Sigmoid colon (tissue), 7 donors: ENCODE measurements at places on chromosomes 6 and 20.

GRCh38 chr6:161100072-161100471, 108.5 kb downstream of the MAP3K4 start:
- H3K4me1 ChIP-seq = no peaks in the 10 kb centered on the region
- no peaks in the 10 kb centered on the region for H3K27me3 ChIP-seq
- H3K36me3 ChIP-seq = peaks cover 16% of the 10 kb centered on the region
- no peak for DNase-seq

DNA sequence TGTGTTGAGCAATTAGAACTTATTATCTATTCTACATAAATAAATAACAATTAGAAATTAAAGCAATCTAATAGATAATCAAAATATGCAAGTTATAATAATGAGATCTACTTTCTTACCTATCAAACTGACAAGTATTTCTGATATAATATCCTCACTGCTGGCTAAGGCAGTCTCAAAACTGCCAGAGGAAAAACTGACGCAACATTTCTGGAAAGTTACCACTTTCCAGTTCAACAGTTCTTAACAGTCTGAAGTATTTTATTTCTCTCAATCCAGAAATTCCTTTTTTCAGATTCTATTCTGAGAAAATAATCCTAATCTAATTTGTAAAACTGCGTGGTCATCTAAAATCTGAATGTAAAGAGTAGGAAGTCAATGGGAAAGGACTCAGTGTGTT, 121.0 kb downstream of the TRDN start:
- no peak overlapping the region for H3K4me3 ChIP-seq
- no peaks in the 10 kb centered on the region for H3K4me1 ChIP-seq
- H3K36me3 ChIP-seq = no peaks in the 10 kb centered on the region
- no peaks in the 10 kb centered on the region for H3K27me3 ChIP-seq
- no peak overlapping the region for H3K27ac ChIP-seq

- H3K36me3 ChIP-seq = no peaks in the 10 kb centered on the region
- no peaks in the 10 kb centered on the region for H3K4me1 ChIP-seq
- no peak overlapping the region for H3K27ac ChIP-seq
- H3K4me3 ChIP-seq = no peak overlapping the region
Measured at GRCh38 chr6:121504227-121504626, 68.8 kb downstream of the GJA1 start.

GRCh38 chr6:52976149-52976548, 18.9 kb downstream of the GSTA4 start:
- no peaks in the 10 kb centered on the region for H3K27me3 ChIP-seq
- no peak overlapping the region for H3K27ac ChIP-seq
- no peaks in the 10 kb centered on the region for H3K36me3 ChIP-seq
- DNase-seq = no peak

DNA sequence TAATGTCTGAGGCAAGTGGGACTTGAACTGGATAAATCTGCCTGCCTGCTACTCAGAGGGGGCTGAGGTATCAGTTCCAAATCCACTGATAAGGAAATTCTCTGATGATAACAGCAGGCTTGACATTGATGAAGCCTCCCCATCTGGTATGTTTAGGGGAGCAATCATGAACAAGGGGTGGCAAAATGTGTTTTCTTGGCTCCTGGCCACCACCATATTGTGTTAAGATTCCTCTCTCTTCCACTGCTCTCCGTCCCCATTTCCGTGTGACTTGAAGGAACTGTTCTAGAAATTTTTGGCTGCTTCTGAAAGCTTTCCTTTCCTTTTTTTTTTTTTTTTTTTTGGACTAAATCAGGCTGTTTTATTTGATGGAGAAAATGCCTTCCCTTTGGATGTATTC, 335.3 kb upstream of the NRSN1 start:
- H3K27me3 ChIP-seq = no peaks in the 10 kb centered on the region
- no peak overlapping the region for H3K4me3 ChIP-seq
- no peaks in the 10 kb centered on the region for H3K4me1 ChIP-seq
- DNase-seq = no peak
- H3K36me3 ChIP-seq = no peaks in the 10 kb centered on the region

DNA sequence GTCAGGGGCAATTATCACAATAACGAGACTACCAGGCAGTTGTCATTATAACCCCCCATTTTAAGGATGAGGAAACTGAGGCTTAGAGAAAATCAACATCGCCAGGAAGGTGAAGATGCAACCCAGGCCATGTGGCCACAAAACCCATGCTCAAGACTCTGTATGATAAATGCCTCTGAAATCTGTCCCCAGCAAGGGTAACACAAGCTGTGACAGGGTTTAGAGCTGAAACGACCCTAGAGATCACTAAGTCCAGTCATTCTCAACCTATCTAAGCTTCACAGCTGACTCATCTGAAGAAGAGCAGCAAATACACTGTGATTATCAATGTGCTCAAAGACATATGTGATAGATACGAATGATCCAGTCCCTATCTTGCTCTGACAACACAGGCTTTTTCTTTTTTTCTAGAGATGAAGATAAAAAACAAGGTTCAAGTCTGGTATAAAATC, 47.0 kb downstream of the ARHGAP18 start:
- H3K4me1 ChIP-seq = peaks cover 6% of the 10 kb centered on the region
- H3K4me3 ChIP-seq = no peak overlapping the region
- no peak for DNase-seq
- no peaks in the 10 kb centered on the region for H3K36me3 ChIP-seq
- no peak overlapping the region for H3K27ac ChIP-seq
- H3K27me3 ChIP-seq = no peaks in the 10 kb centered on the region

DNA sequence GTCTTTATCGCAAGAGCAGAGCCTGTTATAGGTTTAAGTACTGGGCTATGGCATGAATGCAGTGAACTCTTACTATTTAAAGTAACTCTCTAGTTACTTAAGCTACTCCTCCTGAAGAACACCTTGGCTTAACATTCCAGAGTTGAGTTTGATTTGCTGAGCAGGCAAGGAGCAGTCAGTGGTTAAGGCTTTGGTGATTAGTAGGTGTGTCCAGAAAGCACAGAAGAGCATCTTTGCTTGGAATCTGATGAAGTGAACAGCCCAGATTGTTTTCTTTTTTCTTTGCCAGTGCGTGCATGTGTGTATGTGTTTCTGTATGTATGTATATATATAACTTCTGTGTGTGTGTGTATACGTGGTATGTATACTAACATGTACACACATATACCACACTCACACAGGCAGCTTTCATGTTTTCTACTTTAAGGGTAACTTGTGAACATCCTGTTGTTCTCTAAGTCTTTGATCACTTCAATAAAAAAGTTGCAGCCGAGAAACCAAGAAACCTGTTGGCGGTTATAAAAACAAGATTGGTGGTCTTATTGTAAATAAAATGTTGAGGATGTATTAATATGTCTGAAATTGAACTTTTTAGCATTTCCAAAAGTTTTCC, 56.2 kb upstream of the TULP4 start:
- H3K4me3 ChIP-seq = no peak overlapping the region
- no peaks in the 10 kb centered on the region for H3K36me3 ChIP-seq
- no peak for DNase-seq
- no peaks in the 10 kb centered on the region for H3K4me1 ChIP-seq

DNA sequence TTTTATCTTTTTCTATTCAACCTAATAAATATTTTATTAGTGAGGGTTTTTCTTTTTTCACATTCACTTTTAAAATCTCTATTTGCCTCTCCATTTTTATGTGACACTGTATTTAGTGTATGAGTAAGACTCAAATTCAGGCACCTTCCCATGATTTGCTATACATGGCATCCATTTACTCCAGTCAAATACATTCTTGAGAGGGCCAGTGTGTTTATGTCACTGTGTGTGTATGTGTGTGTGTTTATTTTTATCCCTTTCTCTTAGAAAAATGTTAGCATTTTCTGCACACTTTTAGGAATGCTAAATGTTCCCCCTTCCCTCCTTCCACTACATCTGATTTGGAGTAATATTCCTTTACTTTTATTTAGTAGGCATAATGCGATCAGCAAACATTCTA, 290.0 kb downstream of the PACRG start:
- H3K36me3 ChIP-seq = no peaks in the 10 kb centered on the region
- H3K4me1 ChIP-seq = no peaks in the 10 kb centered on the region
- no peak overlapping the region for H3K4me3 ChIP-seq
- H3K27ac ChIP-seq = no peak overlapping the region
- no peaks in the 10 kb centered on the region for H3K27me3 ChIP-seq
- DNase-seq = no peak

DNA sequence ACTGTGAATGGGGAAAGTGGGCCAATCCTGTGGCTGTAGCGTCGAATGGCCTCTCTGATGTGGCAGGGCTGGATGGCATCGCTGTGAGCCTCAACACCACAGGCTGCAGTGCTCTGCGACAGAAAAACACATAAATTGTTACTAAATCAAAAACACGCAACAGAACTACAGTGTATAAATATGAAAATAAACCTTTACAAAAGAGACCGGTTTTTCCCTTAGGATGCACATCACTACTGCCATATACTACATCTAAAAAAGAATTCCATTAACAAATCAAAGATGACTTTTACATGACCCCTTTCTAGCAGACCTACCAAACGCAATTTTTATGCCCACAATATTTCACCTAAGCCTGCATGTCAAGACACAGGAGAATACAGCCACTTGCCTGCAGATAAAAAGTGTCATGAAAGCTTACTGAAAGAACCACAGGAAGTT, 395.5 kb upstream of the RUNX2 start:
- no peak overlapping the region for H3K27ac ChIP-seq
- no peaks in the 10 kb centered on the region for H3K4me1 ChIP-seq
- H3K4me3 ChIP-seq = no peak overlapping the region
- H3K27me3 ChIP-seq = no peaks in the 10 kb centered on the region
- H3K36me3 ChIP-seq = no peaks in the 10 kb centered on the region

- H3K4me3 ChIP-seq = no peak overlapping the region
- H3K27ac ChIP-seq = no peak overlapping the region
- H3K36me3 ChIP-seq = no peaks in the 10 kb centered on the region
- DNase-seq = no peak
Measured at GRCh38 chr6:142323377-142323776, 21.6 kb downstream of the ADGRG6 start.

DNA sequence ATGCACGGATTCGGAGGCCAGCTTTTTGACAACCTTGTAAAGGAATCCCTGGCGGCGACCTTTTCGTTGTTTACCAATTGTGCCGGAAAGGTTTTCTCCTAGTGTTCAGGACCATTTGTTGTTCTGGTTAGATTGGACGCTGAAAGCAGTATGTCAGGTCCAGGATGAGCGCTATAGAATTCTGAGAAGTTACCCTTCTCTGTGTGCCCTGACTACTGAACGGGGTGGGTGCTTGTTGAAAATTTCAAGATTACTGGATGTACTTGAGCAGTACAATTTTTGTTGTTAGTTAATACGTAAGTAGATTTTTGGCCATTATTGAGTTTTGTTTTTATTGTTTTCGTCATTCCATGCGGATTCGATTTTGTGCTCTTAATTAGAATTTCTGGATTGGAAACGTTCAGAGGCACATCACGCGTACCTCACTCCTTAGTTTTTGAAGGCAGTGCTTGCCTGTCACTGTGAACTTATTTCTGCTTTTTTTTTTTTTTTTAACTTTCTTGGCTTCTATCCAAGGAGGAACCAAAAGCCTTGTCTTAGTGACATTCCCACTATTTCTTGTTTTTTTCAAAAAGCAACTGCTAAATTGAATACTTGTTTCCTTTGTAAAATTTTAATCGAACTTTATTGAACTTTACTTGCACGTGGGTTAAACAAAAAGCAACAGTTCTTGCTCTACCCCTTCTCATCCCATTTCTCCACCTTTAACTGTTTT, 898 bp downstream of the XRN2 start:
- peaks cover 26% of the 10 kb centered on the region for H3K4me1 ChIP-seq
- peak overlapping the region; percentile 87 for H3K4me3 ChIP-seq
- no peak for DNase-seq
- H3K27ac ChIP-seq = peak overlapping the region; percentile 96

DNA sequence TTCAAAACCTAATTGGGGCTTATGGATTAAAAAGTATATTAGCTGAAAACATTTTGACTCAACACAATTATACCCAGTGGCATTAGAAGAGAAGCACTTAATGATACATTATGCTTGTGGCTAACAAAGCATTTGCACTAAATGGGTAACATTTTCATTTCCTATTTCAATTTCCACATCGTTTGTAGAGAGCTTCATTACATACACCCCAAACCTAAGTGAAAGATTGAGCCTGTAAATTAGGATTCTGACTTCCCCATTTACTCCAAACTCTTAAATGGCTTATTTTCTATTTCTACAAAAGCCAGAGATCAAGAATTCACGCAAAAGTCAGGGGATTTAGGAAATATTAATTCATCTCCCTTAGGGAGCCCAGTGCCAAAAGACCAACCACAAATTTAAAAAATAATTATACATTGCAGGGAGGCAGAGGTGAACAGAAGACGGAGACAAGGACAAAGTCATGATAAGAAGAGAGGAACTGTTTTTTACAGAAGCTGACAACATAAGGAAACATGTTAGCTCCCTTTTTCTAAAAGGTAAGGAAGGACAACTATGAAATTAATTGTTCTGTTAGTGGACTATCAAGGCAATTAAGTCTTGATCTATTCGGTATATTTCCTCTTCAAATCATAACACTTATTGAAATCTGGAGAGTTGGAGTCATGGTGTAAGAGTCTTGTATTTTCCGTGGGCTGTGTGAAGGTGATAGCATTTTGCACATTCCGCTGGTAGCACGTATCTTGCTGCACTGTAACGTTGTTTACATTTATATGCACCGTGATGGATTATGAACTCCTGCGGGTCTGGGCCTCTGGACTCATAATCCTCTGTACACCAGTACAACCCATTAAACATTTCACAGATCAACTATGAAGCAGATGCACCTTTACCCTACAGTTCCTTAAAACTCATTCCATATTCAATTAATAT, 24.8 kb upstream of the EZR start:
- no peaks in the 10 kb centered on the region for H3K4me1 ChIP-seq
- DNase-seq = no peak
- H3K4me3 ChIP-seq = no peak overlapping the region
- no peaks in the 10 kb centered on the region for H3K27me3 ChIP-seq
- no peaks in the 10 kb centered on the region for H3K36me3 ChIP-seq
- H3K27ac ChIP-seq = no peak overlapping the region

DNA sequence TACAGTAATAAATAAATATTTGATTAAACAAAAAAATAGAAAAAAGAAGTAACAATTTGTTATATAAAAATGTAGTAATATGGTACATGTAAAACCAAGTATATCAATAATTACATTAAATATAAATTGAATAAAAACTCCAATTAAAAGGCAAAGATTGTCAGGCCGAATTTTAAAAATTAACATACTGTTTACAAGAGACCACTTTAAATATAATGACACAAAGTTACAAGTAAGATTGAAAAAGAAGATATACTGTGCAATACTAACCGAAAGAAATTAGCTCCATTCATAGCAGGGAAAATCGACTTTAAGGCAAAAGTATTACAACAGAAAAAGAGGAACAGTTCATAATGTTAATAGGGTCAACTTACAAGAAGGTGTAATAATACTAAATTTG, 571.5 kb upstream of the ARID1B start:
- no peaks in the 10 kb centered on the region for H3K4me1 ChIP-seq
- no peaks in the 10 kb centered on the region for H3K27me3 ChIP-seq
- DNase-seq = no peak
- no peak overlapping the region for H3K4me3 ChIP-seq
- no peaks in the 10 kb centered on the region for H3K36me3 ChIP-seq
- H3K27ac ChIP-seq = no peak overlapping the region

- H3K27me3 ChIP-seq = no peaks in the 10 kb centered on the region
- no peaks in the 10 kb centered on the region for H3K36me3 ChIP-seq
- no peaks in the 10 kb centered on the region for H3K4me1 ChIP-seq
- H3K27ac ChIP-seq = no peak overlapping the region
Measured at GRCh38 chr6:49607391-49607982, 29.2 kb downstream of the RHAG start.

GRCh38 chr6:67458265-67458664, 1176.8 kb upstream of the ADGRB3 start:
- no peaks in the 10 kb centered on the region for H3K4me1 ChIP-seq
- H3K27ac ChIP-seq = no peak overlapping the region
- H3K27me3 ChIP-seq = no peaks in the 10 kb centered on the region
- DNase-seq = no peak

- DNase-seq = no peak
- H3K4me1 ChIP-seq = no peaks in the 10 kb centered on the region
- no peak overlapping the region for H3K27ac ChIP-seq
- no peaks in the 10 kb centered on the region for H3K27me3 ChIP-seq
Measured at GRCh38 chr6:107144014-107144413, 28.7 kb upstream of the BEND3 start.
